ENCODE measurements at places on chromosomes 3 and 15.

- no peak for DNase-seq
- H3K4me1 ChIP-seq, result peaks cover 26% of the 10 kb centered on the region
- H3K4me3 ChIP-seq, result no peak overlapping the region
- no peaks in the 10 kb centered on the region for H3K27me3 ChIP-seq
These were observed 83.9 kb upstream of the CDV3 start for GRCh38 chr3:133489466-133490085.

DNA sequence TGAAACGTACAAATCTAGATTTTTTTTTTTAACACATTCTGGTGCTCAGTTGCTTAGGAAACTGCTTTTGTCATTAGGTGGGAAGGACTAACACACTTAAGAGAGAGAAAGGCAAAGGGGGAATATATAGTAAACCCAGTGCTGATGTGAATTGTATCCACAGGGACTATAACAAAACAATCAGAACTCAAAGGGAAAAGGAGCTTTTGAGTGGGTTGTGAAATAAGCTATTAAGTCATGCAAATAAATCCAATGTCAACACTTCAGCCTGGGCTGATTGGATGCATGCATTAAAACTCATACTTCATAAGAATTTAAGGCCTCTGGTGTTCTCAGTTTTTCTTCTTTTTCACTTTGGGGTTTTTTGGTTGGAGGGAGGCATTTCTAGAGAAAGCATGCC lies 628.9 kb downstream of the FHIT start:
- H3K27me3 ChIP-seq, result no peaks in the 10 kb centered on the region
- H3K4me1 ChIP-seq, result no peaks in the 10 kb centered on the region
- no peak for DNase-seq
- no peaks in the 10 kb centered on the region for H3K36me3 ChIP-seq
- no peak overlapping the region for H3K4me3 ChIP-seq
- no peak overlapping the region for H3K27ac ChIP-seq

GRCh38 chr15:66423149-66423548 lies 36.4 kb downstream of the MAP2K1 start:
- peaks cover 65% of the 10 kb centered on the region for H3K4me1 ChIP-seq
- no peak overlapping the region for H3K27ac ChIP-seq
- no peak for DNase-seq
- peaks cover 19% of the 10 kb centered on the region for H3K36me3 ChIP-seq

GRCh38 chr3:156509189-156510174 lies 45.4 kb downstream of the SSR3 start:
- no peak overlapping the region for H3K4me3 ChIP-seq
- no peak for DNase-seq
- peaks cover 4% of the 10 kb centered on the region for H3K36me3 ChIP-seq
- H3K27me3 ChIP-seq, result peaks cover 31% of the 10 kb centered on the region
- H3K4me1 ChIP-seq, result no peaks in the 10 kb centered on the region
- H3K27ac ChIP-seq, result no peak overlapping the region
